ENCODE measurements at places on chromosomes 7 and 10.
A peak's percentile ranks its signal among the peaks of the same experiment; 100 is the strongest.

GRCh38 chr10:10294881-10295529, 722.7 kb upstream of the CELF2 start:
- H3K4me3 ChIP-seq = no peak overlapping the region
- no peaks in the 10 kb centered on the region for H3K36me3 ChIP-seq
- no peak overlapping the region for H3K27ac ChIP-seq
- no peak for DNase-seq
- H3K27me3 ChIP-seq = no peaks in the 10 kb centered on the region
- H3K4me1 ChIP-seq = no peaks in the 10 kb centered on the region

GRCh38 chr7:66634816-66635215, 6.1 kb downstream of the KCTD7 start:
- H3K36me3 ChIP-seq = peaks cover 19% of the 10 kb centered on the region
- peak overlapping the region; percentile 47 for H3K27ac ChIP-seq
- H3K4me3 ChIP-seq = no peak overlapping the region
- H3K4me1 ChIP-seq = no peaks in the 10 kb centered on the region
- no peak for DNase-seq

GRCh38 chr7:158973440-158973839, 117.1 kb downstream of the DYNC2I1 start:
- H3K4me1 ChIP-seq = peaks cover 11% of the 10 kb centered on the region
- H3K27ac ChIP-seq = no peak overlapping the region
- H3K27me3 ChIP-seq = no peaks in the 10 kb centered on the region
- no peak overlapping the region for H3K4me3 ChIP-seq

GRCh38 chr10:111243126-111243525, 166.3 kb downstream of the ADRA2A start:
- H3K4me3 ChIP-seq = no peak overlapping the region
- H3K27ac ChIP-seq = no peak overlapping the region
- H3K36me3 ChIP-seq = no peaks in the 10 kb centered on the region
- no peaks in the 10 kb centered on the region for H3K4me1 ChIP-seq

GRCh38 chr10:60093317-60093716, 187.0 kb upstream of the CCDC6 start:
- H3K36me3 ChIP-seq = no peaks in the 10 kb centered on the region
- no peaks in the 10 kb centered on the region for H3K4me1 ChIP-seq
- no peaks in the 10 kb centered on the region for H3K27me3 ChIP-seq
- no peak for DNase-seq
- H3K4me3 ChIP-seq = no peak overlapping the region
